Activated naive CD4-positive, alpha-beta T cell treated with Interleukin-2 at 50 U/mL for 16 hours (primary cell): ENCODE measurements at places on chromosomes 12 and 14.

- no peak for DNase-seq
These were observed 184.3 kb downstream of the CCDC91 start for GRCh38 chr12:28374556-28374955.

- peak; percentile 51 for DNase-seq
These were observed 1.1 kb downstream of the CCDC91 start for GRCh38 chr12:28191051-28192048.

DNA sequence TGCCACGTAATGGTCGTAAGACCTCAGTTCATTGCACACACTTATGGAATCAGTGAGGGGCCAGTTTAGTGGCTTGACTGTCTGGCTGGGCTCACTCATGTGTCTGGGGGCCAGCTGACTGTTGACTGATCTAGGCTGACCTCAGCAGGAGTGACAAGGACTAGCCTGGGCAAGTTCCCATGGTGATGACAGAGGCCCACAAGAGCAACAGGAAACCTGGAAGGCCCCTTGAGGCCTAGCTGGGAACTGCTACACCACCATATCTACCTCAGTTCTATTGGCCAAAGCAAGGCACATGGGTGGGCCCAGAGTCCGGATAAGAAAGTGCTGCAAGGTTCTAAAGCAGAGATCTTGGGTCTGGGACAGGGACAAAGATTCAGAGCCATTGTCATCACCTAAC lies 21.3 kb upstream of the RFLNA start:
- DNase-seq: no peak

- no peak for DNase-seq
These were observed 211.3 kb downstream of the TMEM121 start for GRCh38 chr14:105737504-105738246.

DNA sequence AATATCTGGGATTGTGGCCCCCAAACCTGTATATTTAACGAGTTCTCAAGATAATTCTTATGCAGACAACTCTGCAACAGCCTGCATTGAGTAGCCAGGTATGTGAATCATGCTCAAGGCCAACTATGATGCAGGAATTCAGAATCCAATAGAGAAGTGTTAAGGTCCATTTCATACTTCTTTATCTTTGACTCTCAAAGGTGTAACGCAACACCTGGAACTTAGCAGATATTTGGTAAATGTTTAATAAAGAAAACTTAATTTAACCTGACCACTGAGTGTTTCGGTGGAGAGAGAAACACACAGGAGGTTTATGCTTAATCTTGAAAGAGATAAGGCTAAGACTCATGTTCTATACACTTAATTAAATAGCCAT lies 156.5 kb upstream of the PLEKHG7 start:
- DNase-seq: no peak

- DNase-seq: no peak
These were observed 170.3 kb downstream of the TTC7B start for GRCh38 chr14:90645842-90646443.

GRCh38 chr12:67810166-67810565 lies 161.6 kb downstream of the DYRK2 start:
- no peak for DNase-seq

- DNase-seq: no peak
These were observed 343.9 kb downstream of the NPAS3 start for GRCh38 chr14:33282331-33283230.

- no peak for DNase-seq
These were observed 342.7 kb downstream of the PRKD1 start for GRCh38 chr14:29584992-29585391.

DNA sequence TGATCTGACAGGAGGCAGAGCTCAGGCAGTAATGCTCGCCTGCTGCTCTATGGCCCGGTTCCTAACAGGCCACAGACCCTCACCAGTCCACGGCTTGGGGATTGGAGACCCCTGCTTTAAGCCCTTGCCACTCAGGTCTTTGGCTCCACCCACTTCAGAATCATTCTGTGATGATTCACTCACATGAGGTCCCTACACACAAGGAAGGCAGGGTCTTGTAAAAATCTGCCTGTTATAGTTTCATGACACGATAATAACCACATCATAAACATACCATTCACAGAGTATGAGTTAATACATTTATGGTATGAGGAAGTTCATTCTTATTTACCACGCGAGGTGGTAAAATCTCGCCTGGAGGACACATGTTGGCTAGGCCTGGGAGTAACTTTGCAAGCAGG lies 29.0 kb upstream of the MAX start:
- DNase-seq: no peak

DNA sequence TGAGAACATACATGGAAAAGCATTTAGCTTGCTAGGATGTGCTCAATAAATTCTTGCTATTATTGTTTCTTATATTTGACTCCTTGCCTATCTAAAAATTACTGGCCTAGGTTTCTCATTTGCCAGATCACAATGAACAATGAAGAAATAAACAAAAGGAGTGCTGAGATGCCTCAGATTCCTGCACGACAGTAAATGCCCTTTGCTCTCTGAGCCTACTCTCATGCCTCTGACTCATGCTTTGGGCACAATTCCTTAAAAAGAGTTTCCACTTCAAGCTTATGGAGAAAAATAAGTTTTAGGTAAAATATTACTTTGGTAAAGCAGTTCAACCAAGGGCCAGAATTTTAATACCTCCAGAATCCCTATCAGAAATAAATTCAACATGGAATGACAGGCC lies 30.9 kb downstream of the GRIN2B start:
- no peak for DNase-seq

- no peak for DNase-seq
These were observed 119.8 kb downstream of the EPS8 start for GRCh38 chr12:15669256-15669948.

- DNase-seq: no peak
These were observed 34.6 kb downstream of the PACS2 start for GRCh38 chr14:105348945-105349699.

DNA sequence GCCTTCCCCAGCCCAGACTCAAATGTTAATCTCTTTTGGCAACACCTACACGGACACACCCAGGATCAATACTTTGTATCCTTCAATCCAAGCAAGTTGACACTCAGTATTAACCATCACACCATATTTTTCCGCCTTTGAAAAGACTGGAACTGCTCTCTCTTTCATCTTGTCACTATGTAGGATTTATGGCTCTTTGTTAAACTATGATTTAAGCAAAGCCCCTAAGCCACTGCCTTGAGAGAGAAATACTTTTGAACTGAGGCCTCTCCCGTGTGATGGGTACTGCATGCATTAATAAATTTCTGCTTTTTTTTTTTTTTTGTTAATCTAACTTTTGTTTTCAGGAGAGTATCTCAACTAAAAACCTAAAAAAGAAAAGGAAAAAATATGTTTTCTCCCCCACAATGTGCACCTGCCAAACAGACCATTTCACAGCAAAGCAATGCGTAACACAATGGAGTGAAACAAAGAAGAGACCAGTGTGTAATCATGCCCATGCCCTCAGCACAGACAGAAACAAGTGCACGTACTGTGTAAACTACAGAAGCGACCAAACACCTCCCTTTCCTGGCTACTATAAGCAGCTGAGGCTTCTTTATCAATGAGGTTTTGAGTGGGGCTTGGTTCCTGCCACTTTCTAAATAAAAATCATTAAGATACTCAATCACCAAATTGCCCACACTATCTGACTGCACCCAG lies 28.3 kb upstream of the ETFBKMT start:
- DNase-seq: no peak

- no peak for DNase-seq
These were observed 20.0 kb downstream of the PCNX4 start for GRCh38 chr14:60111732-60112131.

DNA sequence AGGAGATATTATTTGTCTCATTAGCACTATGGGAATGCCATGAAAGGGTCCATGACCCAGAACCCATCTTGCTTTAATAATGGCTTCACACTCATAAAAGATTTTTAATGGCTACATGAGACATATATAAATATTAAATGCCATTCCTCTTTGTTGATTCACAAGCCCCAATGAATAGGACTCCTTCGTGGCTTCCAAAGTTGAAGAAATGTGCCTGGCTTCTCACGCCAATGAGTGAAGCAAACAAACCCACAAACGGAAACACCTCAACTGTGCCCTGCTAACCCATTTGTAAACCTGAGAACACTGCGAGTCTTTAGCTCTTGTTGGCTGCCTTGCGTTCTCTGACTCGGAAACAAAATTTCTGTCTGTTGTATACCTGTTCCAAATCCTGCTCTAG lies 381.7 kb upstream of the DDHD1 start:
- no peak for DNase-seq

GRCh38 chr14:64266239-64266638 lies 27.9 kb downstream of the ESR2 start:
- no peak for DNase-seq

GRCh38 chr14:69610874-69611171 lies 573 bp upstream of the SUSD6 start:
- DNase-seq: no peak

DNA sequence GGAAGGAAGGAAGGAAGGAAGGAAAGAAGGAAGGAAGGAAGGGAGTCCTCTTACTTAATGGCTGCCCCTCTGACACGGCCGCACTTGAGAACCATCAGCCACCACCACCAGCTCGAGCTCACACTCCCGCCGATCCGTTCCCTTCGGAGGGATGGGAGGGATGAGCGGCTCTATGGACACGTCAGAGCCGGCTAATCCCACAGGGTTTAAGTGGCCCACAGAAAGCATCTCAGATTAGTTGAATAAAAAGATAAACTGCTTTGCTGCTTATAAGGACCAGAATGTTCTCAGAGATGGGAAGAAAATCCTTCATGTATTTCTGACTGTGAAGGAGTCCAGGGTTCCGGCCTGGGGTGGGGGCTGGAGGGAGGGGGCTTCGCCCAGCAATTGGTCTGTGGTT lies 31.1 kb downstream of the PRIMA1 start:
- DNase-seq: no peak

DNA sequence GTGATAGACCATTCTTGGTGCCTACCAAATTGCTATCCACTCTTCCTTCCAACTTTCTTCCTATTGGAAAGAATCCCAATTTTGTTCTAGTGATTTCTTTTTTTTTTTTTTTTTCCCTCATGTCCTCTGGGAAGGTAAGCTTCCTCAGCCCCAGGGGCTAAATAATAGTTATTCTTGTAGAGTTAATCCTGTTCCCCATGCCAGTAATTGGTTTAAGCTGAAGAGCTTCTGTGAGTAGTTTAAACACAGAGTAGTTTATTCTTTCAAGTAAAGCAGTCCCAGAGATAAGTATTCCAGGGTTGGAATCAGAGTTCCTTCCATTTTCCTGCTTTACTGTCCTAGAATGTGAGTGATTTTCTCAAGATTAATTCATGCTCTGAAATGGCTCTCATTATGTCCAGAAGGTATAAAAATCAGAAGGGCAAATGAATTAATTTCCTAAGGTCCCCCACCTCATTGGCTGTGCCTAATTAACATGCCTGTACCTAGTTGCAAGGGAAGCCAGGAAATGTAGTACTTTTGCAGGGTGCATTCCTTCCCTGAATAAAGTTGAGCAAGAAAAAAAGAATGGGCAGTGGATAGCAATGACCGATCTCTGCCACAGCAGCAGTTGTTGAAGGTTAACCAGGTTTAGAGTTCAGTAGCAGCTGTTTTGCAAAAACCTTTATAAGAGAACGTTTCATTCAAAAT lies 97.8 kb downstream of the PLEKHA5 start:
- no peak for DNase-seq

DNA sequence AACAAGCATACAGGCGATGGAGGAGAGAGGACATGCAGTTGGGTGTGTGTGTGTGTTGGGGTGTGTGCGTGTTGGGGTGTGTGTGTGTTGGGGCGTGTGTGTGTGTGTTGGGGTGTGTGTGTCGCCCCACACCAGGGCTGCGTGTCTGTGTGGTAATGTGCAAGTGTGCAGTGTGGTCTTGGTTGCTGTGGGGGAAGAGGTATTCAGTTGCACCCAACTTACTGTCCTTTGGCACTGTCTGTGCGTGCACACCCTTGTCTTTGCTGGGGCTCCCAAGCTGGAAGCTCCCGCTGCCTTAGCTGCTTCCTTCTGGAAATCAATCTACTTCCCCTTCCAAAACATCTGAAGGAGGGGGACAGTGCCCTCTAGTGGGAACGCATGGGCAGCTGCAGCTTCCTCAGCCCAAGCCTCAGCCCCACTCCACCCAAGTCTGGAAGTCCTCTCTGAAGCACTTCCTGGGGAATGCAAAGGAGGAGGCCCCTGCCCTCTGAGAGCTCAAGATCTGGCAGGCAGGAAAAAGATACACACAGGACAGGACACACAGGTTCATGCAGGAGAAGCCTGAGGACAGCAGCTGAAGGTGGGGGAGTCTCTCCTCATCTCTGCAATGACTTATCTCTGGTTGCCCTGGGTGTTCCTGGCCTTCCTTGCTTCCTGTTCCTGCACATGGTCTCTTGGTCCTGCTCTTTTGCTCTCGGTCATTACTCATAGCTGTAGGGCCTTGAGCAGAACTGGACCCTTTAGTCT lies 13.1 kb downstream of the ASIC1 start:
- peak; percentile 67 for DNase-seq

DNA sequence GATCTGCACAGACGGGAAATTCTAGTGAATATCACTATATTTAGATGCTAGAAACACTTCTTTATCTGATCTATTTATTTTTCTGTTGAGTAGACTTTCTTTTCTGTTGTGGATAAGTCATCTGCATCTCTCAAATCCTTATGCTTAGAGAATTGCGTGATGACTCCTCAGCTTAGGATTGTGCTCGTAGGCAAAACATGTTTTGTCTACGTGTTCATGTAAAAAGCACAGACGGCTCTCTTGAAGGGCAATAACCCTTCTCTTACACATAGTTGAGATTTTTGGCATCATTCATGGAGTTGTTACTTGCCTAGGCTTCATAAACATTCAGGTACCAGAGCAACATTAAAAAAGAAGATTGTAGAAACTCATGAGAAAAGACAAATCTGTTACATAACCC lies 18.6 kb downstream of the PPFIBP1 start:
- DNase-seq: no peak

GRCh38 chr12:124862768-124863415 lies 772 bp downstream of the SCARB1 start:
- peak; percentile 13 for DNase-seq

DNA sequence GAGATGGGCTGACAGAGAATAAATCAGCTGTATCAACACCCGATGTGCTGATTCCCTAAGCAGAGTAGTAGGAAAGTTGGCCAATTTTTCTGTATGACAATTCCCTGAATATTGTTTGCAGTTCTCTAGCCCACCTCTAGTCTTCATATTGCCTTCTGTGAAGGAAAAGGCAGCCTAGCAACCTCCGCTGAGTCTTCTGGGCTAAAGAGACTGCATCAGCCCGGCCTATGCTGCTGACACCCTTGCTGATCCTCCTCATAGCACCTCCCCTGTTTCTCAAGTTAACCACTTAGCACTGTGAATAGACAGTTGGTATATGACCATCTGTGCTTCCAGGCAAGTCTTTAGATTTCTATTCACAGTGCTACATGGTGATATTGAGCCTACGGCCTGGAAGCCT lies 161.1 kb upstream of the EGLN3 start:
- DNase-seq: no peak

DNA sequence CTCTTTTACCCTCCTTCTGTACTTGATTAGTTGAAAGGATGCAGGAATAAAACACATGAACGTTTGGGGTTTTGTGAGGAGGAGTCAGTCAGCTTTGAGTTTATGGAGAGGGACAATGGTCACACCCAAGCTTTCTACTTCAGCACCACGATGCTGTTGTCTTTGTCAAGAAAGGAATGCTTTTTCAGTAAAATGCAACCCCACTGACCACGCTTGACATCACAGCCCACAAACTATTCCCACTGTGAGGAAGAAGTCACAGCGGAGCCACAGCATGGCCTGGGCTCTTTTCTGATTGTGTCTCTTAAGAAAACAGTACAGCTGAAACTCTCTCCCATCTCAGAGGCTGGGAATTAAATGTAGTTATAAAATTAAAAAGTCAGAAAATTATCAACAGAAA lies 135.2 kb downstream of the APAF1 start:
- no peak for DNase-seq
